ENCODE measurements at places on chromosomes 3 and 15. TPM values are rescaled to one million over a fixed set of nuclear protein-coding genes. Genes with fewer than 3 reads are reported as not detected.

DNA sequence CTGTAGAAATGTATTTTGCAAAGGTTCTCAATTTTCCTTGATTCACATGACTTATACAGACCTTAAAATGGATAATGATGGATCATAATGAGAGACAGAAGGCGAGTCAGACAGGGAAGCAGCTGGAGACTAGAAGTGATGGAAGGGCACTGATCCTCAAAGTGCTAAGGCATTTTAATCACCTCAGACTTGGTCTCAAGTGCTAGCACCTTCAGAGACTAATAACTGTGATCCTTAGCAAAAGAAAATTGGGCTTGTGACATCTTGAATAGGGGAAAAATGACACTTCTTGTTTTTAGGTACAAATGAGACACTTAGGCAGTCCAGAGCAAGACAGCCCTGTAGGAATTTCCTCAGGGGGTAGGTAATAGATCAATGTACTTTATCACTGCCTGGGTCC is 1011.7 kb downstream of the SQOR start:
- no peak for DNase-seq

DNA sequence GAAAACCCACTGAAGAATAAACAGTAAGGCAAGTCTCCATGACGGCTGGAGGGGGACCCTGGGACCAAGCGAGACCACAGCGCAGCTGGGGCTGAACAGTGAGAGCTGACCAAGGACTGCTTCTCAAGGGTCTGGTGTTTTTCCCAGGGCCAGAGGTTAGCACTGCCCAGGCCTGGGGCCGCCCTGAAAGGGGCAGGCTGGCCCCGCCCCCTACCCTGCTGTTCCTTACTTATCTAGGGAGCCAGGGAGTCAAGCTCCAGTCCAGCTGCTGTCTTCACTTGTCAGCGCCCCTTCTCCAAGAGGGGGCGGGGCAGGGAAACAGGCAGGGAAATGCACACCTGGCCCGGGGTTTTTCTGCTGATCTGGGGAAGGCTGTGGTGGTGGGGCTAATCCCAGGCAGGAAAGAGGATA is 51.6 kb upstream of the HACD2 start:
- peak; percentile 47 for DNase-seq

- DNase-seq, result no peak
Measured at GRCh38 chr3:115671761-115672455, 48.6 kb downstream of the GAP43 start.

GRCh38 chr3:125061170-125061569 is 5.4 kb upstream of the HEG1 start:
- no peak for DNase-seq

- DNase-seq, result no peak
Measured at GRCh38 chr15:93451265-93451664, 362.3 kb upstream of the RGMA start.

DNA sequence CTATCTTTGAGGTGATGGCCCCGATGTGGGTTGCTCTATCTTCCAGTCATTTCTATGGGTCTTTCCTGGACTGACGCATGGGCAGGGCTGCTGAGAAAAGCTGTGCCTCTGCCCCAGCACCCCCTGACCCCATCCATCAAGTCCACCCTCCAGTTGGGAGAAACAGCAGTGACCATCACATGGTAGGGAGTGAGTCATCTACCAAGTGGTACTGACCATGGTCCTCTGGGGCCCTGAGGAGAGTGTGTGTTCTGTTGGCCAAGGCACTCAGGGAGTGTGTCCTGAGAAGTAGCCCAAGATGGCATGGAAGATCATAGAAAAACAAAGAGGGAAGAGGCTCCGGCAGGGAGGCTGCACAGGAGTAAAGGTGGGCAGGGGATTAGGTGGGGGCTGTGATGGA is 1.6 kb upstream of the DNAH1 start:
- no peak for DNase-seq

DNA sequence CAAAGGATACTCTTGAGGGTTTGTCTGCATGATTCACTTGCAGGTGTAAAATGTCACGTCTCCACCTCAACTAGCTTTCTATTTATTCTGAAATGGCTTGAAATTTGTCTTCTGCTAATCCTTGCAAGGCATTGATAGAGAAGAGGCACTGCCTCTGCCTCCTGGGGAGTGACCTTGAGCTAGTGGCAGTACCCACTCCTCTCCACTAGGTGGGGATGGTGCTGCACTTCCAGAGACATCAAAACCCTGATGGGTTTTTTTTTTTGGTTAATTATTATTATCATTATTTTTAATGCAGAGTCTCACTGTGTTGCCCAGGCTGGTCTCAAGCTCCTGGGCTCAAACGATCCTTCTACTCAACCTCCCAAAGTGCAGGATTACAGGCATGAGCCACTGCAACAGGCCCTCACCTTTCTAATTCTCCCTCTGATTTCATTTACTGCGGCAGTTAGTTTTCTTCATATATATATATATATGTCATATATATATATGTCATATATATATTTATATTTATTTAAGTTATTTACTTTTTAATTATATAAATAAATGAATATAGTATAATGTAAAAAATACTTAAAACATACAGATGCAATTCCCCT is 117.6 kb upstream of the EIF1B start:
- DNase-seq, result peak; percentile 53

DNA sequence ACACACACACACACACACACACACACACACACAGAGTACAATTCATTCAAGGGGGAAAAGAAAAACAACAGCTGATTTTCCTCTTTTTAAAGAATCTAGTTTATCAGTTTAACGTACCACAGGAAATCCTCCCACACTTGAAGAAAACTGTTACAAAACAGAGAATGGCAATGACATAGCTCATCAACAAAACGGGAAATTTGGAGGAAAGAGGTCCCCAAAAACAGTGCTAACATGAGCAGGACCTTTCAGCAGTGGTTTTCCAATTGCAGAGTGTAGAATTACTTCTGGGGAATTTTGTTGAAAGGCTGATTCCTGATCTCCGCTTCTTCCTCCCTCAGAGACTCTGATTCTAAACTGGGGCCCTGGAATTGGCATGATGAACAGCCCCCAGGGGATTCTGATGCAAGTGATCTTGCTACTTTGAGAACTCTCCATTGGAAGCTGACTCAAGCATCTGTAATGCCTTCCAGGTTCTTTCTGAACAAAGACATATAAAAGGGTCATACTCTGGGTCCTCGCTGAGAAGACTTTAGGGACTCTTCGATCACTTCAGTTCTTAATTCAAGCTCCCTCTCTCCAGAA is 442.6 kb upstream of the PROK2 start:
- DNase-seq, result no peak

DNA sequence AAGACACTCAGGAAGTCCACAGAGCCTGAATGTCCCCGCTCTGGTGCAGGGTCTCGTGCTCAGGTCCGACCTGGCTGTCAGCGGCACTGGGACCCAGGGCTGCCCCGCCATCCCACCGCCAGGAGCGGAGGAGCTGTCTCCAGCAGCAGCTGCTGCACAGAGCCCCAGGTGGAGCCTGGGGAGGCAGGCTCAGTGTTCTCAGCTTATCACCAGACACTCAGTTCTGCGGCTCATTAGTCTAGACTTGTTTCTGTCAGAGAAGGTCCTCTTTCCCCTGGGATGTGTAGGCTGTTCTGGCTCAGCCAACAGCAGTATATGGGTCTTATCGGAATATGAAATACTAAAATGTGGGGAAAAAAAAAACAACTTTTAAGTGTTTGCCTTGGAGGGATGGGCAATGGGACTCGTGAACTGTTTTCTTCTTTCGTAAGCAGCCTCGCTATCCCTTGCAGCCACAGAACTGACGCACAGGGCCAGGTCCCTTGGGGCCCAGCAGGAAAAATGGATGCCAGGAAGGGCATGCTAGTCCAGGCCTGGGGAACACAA is 75.9 kb downstream of the KLF13 start:
- DNase-seq, result no peak

SCN11A gene
- 0.08 TPM for total RNA-seq

GOLGA6D gene
- 0.08 TPM for total RNA-seq

SEMA5B gene
- 1.1 TPM for total RNA-seq

GP5 gene
- 0.17 TPM for total RNA-seq

All from liver (tissue), 10 donors.